ENCODE measurements at places on chromosomes 3 and 15. TPM values are rescaled to one million over a fixed set of nuclear protein-coding genes. Genes with fewer than 3 reads are reported as not detected.

Gene CKMT1A
- total RNA-seq = 0.16 TPM

Gene INTS14
- 22.7 TPM for total RNA-seq

Gene GOLGA8M
- 0.52 TPM for total RNA-seq

Gene XIRP1
- not detected for total RNA-seq

Gene CLSTN2
- 0.09 TPM for total RNA-seq

Gene PHLDB2
- 22.9 TPM for total RNA-seq

Gene FAM107A
- 0.16 TPM for total RNA-seq

Gene SPSB4
- total RNA-seq = not detected

Gene ALPK3
- 0.17 TPM for total RNA-seq

Gene HYAL1
- total RNA-seq = 2.7 TPM
